NCI-H2029 (cell line): ENCODE measurements at places on chromosomes 13 and 19.
A peak's percentile ranks its signal among the peaks of the same experiment; 100 is the strongest.

DNA sequence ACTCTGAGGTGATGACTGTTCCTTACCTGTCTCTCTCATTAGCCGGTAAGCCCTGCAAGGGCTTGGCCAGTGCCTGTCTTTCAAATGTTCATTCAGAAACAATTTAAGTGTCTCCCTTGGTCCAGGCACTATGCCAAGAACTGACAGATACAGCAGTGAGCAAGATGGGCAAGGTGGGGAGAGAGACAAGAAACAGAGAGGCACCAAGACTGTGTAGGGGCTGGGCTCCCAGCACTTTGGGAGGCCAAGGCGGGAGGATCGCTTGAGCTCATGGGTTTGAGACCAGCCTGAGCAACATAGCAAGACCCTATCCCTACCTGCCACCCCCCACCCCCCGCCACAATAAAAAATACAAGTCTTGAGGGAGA is 1.3 kb upstream of the CCNE1 start:
- peak; percentile 21 for DNase-seq

- no peak for DNase-seq
These were observed 29.2 kb downstream of the ATP11A start for GRCh38 chr13:112719016-112719415.

- DNase-seq, result no peak
These were observed 8.9 kb downstream of the RTBDN start for GRCh38 chr19:12825254-12826131.

- no peak for DNase-seq
These were observed 16.9 kb downstream of the PROSER1 start for GRCh38 chr13:39020853-39021462.

GRCh38 chr13:76634431-76635191 is 251.6 kb downstream of the KCTD12 start:
- no peak for DNase-seq

- no peak for DNase-seq
These were observed 105.0 kb downstream of the SPRY2 start for GRCh38 chr13:80235967-80236302.

GRCh38 chr19:11479090-11479897 is 1.6 kb downstream of the ELAVL3 start:
- DNase-seq, result no peak

DNA sequence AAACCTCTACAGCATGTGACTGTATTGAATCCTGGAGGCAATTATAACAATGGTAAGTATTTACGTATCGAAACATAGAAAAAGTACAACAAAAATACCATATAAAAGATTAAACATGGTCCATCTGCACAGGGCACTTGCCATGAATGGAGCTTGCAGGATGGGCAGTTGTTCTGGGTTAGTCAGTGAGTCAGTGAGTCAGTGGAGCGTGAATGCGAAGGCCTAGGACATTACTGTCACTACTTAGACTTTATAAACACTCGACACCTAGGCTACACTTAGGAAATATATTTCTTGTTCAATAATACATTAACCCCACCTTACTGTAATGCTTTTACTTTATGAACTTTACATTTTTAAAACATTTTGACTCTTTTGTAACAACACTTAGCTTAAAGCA is 35.6 kb upstream of the TMTC4 start:
- DNase-seq, result no peak

DNA sequence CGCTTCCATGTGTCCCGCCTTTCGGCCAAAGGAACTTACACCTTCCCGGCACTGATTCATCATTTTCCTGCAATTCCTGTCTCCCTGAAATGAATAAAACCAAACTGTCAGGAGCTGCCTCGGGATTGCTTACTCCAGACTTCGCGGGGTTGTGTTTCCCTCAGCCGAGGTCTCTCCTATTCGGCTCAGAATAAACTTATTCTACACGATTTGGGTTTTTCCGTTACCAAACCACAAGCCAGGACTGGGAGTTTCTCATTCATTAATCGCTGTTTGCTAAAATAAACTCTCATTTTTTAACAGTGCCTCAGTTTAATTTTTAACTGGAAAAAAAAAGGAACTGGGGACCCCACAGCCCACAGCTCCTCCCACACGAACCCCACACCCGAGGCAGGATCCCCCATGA is 667 bp downstream of the ZNF878 start:
- no peak for DNase-seq

- no peak for DNase-seq
These were observed 26.1 kb downstream of the IER2 start for GRCh38 chr19:13176345-13176744.
